ENCODE measurements at places on chromosomes 12 and 14.

DNA sequence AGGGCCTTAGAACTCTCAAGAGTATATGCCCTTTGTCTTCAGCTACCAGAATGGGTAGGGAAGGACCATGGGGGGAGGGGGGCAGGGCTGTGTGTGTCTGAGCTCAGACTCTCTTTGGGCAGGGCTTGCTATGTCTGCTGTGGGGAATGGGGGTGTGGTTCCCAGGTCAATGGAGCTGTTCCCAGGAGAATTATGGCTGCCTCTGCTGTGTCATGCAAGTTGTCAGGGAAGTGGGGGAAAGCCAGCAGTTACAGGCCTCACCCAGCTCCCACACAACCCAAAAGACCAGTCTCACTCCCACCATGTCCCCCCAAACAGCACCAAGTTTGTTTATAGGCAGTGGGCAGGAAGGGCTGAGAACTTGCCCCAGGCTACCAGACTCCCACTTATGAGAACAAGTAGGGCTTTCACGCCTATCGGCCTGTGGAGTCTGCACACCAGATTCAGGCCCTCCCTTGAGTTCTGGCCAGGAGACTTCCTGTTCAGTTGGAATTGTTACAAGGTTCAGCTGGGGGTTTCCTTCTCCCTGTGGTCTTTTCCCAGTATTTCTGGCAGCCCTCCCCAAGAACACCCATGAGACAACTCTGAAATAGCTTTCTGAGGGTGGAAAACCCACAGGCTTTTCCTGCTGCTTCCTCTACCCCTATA lies 6.1 kb upstream of the SERPINA11 start:
- DNase-seq: no peak

DNA sequence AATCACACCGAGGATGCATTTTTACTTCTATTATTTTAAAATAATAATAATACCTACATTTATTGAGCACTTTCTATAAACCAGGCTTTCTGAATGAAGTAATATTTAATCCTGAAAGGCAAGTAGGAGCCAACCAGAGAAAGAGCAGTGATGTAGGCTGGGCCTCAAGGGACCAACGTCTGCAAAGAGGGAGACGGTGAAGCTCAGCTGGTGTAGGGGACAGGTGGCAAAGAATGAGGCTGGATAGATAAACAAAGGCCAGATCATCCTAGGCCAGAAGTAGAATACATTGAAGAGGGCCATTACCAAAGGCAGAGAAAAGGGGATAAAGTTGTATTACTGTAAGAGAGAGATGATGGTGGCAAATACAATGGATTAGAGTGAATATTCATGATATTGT lies 810 bp upstream of the TMBIM4 start:
- no peak for DNase-seq

DNA sequence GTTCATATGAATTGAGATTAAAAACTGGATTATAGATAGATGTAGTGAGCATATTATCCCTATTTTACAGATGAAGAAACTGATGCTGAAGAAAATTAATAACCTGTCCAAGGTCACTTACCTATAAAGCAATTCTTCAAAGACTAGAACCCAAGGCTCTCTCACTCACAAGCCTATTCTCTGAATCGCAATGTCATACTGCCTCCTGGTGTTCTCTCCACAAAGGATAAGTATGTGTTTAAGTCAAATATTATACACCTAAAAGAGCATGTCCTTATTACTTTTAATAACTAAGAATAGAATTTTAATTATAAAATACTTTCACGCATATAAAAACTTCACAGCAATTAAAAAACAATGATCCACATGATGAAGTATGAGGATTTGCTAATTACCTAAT lies 721.3 kb upstream of the USP15 start:
- no peak for DNase-seq

DNA sequence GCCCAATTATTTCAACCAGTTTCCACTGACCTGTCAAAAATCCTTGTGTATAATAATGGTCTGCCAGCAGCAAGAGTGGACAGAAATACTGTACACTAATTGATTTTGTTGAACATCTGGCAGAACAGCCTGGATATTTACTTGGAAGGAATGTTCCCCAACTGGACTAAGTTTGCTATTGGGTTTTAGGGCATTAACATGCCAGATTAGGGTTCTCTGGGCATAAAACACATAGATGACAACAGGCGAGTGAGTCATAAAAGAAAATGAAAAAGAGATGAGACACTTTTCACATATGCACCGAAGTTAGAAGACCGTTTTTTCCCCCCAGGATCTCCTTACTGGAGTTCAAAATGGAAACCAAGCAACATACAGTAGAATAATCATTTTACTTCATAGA lies 236.3 kb upstream of the NAV3 start:
- DNase-seq: no peak

- DNase-seq: no peak
Observed at GRCh38 chr12:132021031-132021871, 71.5 kb downstream of the EP400 start.

- DNase-seq: peak; percentile 21
Observed at GRCh38 chr12:64733857-64734256, 25.3 kb downstream of the GNS start.
